ENCODE measurements at places on chromosomes 11 and 22. TPM values are rescaled to one million over a fixed set of nuclear protein-coding genes. Genes with fewer than 3 reads are reported as not detected.

RIC3 gene
- total RNA-seq = 13.1 TPM

SYT7 gene
- 1.0 TPM for total RNA-seq

DNA sequence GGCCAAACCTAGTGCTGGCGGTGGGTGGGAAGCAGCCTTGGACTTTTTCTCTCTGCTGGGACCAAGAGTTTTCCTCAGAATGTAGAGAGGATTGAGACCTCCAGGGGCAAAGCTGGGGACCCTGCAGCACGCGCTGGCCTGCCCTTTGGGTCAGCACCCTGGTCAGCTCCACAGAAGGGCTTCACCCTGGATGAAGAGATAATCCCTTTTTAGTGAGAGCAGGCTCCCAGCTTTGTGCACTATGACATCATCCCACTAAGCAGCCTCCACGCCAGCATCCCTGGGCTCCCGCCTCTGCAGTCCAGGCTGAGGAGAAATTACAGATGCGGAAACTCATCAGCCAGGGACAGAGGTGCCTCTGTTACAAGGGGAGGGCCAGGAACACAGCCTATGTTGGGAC lies 23.5 kb downstream of the DRICH1 start:
- DNase-seq = no peak

DNA sequence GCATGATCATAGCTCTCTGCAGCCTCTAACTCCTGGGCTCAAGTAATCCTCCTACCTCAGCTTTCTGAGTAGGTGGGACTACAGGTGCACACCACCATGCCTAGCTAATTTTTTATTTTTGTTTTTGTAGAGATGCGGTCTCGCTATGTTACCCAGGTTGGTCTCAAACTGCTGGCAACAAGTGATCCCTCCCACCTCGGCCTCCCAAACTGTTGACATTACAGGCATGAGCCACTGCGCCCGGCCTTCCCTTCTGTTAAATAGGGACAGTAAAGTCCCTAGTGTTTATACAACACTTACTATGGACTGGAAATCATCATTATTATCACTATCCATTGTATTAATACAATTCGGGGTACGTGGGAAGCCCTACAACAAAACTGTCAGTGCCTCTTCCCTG lies 12.6 kb downstream of the SELENOM start:
- DNase-seq = no peak

DNA sequence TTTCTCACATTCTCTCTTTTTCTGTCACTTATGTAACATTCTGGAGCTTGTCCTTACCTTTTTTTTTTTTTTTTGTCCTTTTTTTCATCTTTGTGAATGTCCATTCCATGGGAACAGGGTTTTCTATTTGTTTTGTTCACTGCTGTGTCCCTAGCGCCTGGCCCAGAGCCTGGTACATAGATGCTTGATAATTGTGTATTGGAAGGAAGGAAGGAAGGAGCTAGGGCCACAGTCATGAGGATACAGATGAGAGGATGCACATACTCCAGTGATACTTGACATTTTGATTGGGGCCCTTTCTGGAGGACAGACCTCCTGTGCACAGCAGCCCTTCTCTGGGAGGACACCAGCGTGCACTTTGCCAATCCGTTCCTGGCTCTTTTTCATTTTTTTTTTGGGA lies 68.9 kb downstream of the KIAA1671 start:
- DNase-seq = no peak

GRCh38 chr11:107272561-107272960 lies 185.1 kb downstream of the CWF19L2 start:
- DNase-seq = no peak

DNA sequence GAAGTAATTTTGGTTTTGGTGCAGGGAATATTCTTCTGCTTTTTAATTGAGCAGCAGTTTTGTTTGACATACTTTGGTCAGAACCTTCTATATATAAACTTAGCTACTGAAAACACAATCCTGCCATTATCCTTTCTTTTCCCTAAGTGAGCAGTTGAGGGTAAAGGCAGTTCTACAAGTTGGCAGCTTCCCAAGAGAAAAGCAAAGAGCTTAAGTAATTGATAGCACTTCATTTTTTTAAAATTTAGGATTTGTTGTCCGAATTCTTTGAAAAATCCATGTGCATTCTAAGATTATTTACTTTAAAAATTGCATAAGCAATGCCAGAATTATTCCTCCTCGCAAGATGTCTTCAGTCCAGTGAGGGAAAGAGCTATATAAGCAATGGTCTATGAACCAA lies 1394.1 kb downstream of the FAM181B start:
- no peak for DNase-seq

DNA sequence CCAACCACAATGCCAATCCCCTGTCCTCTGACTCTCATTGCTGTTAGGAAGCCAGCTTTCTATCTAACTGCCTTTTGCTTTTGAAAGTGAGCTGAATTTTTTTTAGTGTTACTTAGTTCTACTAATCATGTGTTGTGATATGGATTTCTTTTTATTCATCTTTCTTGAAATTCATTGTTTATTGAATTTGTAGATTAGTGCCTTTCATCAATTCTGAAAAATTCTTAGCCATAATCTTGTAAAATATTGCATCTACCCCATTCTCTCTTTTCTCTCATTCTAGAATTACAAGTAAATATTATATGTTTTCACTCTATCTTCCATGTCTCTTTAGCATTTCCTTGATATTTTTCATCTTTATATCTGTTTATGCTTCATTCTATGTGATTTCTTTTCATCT lies 47.8 kb downstream of the DDIAS start:
- no peak for DNase-seq

PATE2 gene
- not detected for total RNA-seq

PI4KA gene
- total RNA-seq = 88.6 TPM

GRCh38 chr11:80186692-80187091 lies 745.9 kb upstream of the TENM4 start:
- no peak for DNase-seq

DNA sequence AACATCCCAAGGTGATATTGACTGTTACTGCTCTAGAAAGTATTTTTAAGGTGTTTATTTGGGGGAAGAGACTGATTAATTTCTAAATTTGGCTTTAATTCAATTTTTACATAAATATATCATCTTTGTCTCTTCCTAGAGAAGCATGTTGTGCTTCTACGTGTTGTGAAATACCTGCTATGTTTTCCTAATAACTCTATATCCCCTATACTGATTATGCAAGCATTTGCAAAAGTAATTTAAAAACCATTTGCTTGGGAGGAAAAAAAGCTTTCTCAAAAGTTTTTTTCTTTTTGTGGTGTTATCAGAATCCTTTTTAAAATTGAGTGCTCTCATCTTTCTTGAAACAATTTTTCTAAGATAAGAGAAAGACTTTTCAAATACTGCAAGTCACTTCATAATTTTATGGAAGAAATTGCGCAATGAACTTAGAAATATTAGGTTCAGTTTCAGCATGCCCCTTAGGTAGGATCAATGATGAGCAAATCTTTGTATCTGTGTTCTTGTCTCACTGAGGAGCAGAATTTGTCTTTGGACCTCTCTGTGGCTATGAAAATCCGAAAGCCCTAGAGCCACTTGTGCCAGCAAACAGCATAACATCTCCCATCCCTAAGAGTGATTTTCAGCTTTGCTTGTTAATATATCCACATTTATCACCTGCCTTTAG lies 7.4 kb upstream of the BLID start:
- DNase-seq = no peak

NCR3LG1 gene
- 3.2 TPM for total RNA-seq

RFPL1 gene
- not detected for total RNA-seq

APOL4 gene
- 10.5 TPM for total RNA-seq

PIK3IP1 gene
- total RNA-seq = 14.1 TPM

- no peak for DNase-seq
Measured at GRCh38 chr11:41177791-41178190, 281.7 kb downstream of the LRRC4C start.

DNA sequence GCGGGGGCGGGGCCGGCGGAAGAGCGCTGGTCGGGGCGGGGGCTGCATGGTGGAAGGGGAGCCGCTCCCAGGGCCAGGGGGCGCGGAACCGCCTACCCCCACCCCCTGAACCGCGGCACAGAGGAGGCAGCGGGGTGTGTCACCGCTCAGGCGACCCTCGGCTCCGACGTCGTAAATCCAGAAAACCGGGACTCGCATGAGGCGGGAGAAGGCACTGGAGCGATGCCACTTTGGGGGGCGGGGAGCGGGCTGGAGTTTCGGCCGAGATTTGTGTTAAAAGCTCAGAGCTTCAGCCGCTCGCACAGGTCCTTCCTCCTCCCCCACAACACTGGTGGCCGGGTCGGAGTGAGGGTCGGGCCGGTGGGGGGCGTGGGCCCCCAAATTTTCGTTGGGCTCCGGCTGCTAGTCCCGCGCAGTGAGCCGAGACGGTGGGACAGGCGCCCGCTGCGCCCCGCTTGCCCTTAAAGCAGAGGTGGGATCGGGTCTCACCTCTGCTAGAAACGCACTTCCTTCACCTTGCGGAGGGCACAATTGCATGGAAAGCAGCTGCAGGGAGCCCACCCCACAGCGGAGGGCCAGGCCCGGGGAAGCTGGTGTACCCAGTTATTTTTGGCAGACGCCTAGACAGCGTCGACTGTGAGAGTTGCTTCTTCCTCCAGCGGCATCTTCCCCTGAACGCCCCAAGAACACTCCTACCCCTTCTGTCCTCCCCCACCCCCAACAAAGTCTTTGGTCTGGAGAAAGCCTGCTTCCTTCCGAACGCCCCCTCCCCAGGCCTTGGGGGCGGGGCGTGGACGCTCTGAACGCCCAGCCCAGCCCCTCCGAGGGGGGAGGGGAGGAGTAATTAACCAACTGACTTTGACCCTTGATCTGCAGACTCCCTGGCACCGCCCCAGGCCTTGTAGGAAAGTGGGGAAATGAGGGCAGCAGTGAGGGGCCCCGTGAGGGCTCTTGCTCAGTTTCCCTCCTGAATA lies 1.1 kb downstream of the OVOL1 start:
- DNase-seq = no peak

GRCh38 chr11:40508303-40508702 lies 951.1 kb downstream of the LRRC4C start:
- DNase-seq = no peak

DNA sequence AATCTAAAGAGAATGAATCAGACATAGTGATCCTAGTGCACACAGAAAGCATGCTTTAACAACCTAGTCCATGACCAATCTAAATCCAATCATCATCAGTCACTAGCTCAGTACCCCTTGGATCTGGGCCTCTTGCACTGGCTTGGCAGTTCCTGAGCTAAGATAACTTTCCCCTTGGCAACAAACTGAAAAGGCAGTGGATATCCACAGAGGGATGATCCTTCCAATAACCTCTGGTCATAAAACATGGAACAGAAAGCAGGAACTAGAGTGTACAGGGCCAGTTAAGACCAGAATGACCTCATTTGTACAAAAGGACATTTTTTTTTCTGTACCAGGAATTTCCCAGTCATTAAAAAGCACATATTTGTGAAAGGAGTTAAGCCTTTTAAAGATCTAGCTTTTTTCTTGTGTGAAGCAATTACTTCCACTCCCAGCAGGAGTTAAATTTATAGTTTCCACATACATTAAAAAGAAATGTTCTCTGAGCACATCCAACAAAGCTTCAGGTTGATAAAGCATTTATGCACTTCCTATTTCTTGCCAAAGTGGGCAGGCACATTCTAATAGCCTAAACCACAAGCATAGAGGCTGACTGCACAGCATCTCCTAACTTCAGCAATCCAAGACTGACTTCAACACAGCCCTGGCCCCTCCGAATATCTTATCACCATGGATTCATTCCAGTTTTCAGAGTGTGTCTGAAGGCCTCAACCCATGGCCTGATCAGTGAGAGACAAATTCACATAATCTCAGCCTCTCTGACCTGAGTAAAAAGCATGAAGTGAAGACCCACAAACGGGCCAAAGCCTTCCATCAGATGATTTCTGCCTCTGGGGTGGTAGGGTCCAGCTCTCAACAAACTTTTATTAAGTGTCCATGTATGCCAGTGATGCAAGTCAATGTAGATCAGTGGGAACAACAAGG lies 29.9 kb downstream of the GUCY1A2 start:
- peak; percentile 44 for DNase-seq

DNA sequence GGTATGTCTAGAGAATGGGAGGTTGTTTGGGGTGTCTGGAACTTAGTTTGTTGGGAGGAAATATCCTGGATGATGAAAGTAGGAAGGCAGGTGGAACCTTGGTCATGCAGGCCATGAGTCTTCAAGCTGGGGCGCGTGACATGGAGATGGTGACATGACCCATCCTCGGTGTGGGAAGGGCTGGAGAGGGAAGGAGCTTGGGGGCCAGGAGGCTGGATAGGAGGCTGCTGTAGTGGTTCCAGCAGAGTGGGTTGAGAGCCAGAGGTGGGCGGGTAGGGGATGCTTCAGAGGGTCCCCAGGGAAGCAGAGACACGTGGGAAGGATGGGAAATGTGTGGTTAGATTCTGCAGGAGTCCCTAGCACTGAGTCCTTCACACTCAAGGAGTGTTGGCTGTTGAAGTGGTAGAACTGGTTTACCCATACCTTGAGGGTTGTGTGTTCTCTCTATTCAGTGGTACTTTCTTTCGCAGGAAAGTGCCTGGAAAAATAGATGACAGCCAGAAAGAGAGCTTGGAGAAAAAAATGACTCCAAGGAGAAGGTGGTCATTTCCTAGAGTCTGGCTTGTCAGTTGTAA lies 56.8 kb downstream of the LDLRAD3 start:
- DNase-seq = no peak

GRCh38 chr22:39926753-39927152 lies 25.9 kb downstream of the GRAP2 start:
- no peak for DNase-seq

DNA sequence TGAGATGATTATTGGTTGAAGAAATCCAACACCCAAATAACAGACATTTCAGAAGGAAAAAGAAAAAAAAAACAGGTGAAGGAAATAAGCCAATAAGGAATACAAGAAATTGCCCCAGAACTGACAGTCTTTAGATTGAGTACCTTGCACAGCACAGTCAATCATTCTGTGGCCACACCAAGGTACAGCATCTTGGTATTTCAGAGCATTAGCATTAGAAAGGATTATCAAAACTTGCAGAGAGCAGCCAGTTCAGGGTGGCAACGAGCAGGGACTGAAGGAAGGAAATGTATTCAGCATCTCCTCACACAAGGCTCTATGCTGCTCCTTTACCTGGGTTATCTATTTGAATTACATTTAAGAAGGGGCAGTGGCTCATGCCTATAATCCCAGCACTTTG lies 2.1 kb downstream of the ADA2 start:
- DNase-seq = no peak

DNA sequence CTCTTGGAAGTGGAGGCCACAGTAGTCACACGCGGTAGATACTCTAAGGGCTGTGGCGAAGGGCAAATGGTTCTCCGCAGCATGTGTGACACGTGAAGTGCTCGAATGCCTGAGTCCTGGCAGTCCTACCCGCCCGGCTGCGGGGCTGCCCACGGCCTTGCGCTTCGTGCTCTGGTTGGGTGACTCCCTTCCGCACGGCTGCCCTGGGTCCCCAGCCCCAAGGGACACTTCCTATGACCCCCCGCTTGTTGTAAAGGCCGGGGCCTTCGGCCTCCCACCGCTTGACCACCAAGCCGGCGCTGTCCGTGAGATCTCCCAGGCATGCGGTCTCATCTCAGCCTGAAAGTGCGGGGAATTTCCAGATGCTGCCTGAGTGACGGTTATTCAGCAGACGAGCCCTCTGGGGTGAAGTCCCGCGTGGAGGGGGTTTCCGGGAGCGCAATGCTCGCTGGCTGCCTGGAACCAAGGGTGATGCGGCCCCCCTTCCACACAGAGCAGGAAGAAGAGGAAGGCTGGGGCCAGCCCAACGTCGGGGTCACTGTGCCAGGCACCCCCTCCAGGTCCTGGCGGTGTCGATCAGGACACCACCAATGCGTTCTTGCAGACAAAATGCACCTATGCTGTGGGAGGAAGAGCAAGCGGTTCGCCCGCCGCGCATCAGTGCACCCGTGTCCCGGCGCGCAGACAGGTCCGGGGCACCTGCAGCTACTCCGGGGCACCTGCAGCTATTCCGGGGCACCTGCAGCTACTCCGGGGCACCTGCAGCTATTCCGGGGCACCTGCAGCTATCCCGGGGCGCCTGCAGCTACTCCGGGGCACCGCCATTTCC lies 171.2 kb downstream of the OPCML start:
- DNase-seq = no peak
